ENCODE measurements at places on chromosomes 4 and X. TPM values are rescaled to one million over a fixed set of nuclear protein-coding genes. Genes with fewer than 3 reads are reported as not detected.

- no peak for DNase-seq
These were observed 26.3 kb downstream of the FLNA start for GRCh38 chrX:154348114-154348531.

DNA sequence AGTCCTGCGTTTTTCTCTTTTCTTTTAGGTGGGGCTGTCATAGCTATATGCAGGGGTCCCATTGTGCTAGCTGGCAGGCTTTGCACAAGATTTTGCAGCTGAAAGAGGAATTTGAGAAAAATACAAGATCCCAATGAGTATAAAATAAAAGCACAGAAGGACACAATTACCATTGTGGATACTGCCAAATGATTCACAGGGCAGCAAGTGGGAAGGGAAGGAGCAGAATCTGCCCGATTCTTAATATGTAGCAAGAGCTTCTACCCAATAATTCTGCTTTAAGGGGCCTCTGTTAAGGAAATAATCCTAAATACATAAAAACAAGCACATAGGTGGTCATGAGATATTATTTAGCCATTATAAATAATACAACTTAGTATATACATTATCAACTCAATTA, 25.9 kb upstream of the ING2 start:
- no peak for DNase-seq

- DNase-seq, result no peak
These were observed 34.5 kb downstream of the SPINK2 start for GRCh38 chr4:56786955-56787354.

- no peak for DNase-seq
These were observed 186.9 kb upstream of the LNX1 start for GRCh38 chr4:53778155-53778554.

DNA sequence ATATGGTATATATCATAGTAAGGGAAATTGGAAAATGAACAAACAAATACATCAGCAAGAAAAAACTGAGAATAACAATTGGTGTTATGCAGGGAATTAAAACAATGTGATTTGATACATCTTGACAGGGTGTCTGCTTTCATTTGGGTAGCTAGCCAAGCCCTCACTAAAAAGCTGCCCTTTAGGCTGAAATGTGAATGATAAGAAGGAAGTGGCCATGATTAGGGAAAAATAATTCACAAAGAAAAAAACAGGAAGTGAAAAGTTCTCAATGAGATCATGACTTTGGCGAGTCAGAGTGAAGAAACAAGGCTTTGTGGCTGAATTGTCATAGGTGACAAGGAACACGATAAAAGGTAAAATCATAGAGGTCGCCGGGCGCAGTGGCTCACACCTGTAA, 675.8 kb upstream of the SLIT2 start:
- DNase-seq, result no peak

GRCh38 chrX:57977992-57978391, 67.7 kb upstream of the ZXDA start:
- no peak for DNase-seq

DNA sequence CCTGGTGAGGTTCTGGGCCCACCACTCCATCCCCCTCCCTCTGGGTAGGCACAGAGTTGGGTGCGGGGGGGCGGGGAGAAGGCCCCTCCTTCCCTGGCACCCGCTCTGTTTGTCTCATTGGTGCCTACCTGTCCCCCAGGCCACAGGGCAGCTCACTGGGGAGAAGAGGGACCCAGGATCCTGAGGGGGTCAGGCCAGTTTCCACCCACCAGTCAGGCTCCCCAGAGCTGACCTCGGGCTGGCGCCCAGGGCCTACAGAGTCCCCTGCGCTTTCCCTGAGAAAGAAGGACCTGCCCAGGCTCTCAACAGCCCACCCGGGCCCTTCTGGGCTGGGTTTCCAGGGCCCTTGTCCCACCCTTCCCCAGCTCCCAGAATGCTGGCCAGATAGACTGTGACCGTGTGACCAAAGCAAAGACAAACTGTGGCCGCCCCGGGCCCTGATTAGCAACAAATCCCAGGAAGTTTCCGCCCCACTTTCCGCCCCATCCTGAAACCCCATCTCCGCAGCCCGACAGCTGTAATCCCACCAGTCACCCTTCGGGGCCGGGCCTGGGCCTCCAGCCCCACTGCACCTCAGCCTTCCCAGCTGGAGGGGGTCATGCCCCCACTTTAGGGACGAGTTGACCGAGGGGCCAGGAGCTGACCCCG, 33.8 kb upstream of the FGFR3 start:
- DNase-seq, result no peak

- no peak for DNase-seq
These were observed 22.7 kb upstream of the YTHDC1 start for GRCh38 chr4:68372588-68372987.

GRCh38 chrX:39900777-39901170, 197.0 kb downstream of the BCOR start:
- DNase-seq, result no peak

DNA sequence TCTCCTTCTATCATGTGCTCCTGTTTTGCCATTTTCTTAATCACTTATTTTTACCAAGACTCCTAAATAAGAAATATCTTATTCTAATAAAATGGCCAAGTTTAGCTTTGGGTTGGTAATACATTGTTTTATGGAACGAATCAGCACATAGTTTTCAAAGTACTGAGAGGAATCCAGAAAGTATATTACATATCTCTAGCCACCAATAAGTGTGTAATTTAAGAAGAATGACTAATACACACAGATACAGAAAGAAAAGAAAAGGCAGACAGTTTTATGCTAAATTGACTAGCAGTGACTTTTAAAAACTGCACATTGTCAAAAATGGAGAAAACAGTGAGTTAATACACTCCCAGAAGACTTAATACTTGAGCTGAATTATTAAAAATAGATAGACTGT, 167.0 kb upstream of the IL15 start:
- DNase-seq, result no peak

- DNase-seq, result no peak
These were observed 87.8 kb downstream of the RAPGEF2 start for GRCh38 chr4:159190651-159191050.

- no peak for DNase-seq
These were observed 104.3 kb upstream of the RAPGEF2 start for GRCh38 chr4:158998624-158999023.

DNA sequence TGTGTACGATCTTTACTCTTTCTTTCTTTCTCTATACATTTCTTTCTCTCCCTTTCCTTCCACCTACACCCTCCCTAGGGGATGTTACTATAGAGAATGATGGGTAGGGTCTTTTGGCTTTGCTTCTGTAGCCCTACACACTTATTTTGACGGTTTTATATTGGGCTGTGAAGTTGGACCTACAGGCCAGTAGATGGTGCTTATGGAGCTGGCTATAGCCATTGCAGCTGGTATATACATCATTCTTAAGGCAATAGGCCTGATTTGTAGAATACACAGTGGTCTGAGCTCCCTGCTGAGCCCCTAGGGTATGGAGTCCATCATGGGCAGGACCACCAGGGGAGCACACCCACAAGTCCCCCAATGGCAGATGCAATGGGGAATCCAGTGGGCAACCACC, 1869.7 kb downstream of the STIM2 start:
- no peak for DNase-seq

- no peak for DNase-seq
These were observed 390.9 kb downstream of the FAT4 start for GRCh38 chr4:125705681-125706080.

SATL1 gene
- total RNA-seq, result not detected

SPANXA1 gene
- total RNA-seq, result not detected

NXF2B gene
- total RNA-seq, result not detected

IL2 gene
- 165 TPM for total RNA-seq

GLRA2 gene
- not detected for total RNA-seq

RBM47 gene
- total RNA-seq, result 1.7 TPM

IL1RAPL1 gene
- total RNA-seq, result not detected

MAB21L2 gene
- total RNA-seq, result not detected

PKD2 gene
- 4.0 TPM for total RNA-seq

MFAP3L gene
- total RNA-seq, result 1.2 TPM
